ENCODE measurements at places on chromosomes 12 and 14.
A peak's percentile ranks its signal among the peaks of the same experiment; 100 is the strongest.

DNA sequence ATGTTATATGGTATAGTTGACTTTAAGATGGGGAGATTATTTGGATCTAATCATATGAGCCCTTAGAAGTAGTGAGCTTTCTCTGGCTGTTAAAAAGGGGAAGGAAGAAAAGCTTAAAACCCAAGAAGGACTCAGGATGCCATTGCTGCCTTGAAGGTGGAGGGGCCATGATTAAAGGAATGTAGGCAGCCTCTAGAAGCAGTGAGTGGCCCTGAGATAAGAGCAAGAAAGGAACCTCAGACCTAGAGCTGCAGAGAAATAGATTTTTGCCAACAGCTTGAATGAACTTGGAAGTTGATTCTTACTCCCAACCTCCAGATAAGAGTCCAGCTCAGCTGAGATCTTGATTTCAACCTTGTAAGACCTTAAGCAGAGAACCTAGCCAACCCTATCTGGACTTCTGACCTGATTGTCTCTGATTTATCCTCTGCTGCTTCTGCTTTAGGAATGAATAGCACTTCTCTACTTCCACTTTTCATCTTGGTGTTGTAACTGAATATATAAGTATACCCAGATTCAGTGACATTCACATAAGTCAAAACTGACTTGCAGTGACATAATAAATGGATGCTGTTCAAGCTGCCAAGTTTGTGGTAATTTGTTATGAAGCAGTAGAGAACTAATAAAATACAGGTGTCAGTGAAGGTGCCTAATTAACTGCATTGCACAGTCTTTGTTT is 33.5 kb downstream of the RAD51B start:
- DNase-seq, result no peak

DNA sequence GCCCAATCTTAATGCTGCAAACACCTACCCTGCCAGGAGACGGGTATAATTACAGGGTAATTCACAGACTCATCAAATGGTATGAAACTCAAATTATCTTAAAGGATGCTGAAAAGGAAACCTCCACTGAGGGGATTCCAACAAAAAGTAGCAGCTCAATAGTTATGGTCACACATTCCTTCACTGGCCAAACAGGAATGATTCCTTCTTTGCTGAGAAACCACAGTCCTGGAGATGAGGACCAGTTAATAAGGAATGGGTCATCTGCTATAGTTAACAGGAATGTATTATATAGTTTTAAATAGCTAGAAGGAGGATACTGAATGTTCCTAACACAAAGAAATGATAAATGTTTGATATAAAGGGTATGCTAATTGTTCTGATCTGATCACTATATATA is 136.9 kb downstream of the STXBP6 start:
- DNase-seq, result no peak

GRCh38 chr12:47821346-47821706 is 1.6 kb upstream of the HDAC7 start:
- no peak for DNase-seq

- DNase-seq, result no peak
Measured at GRCh38 chr12:57765698-57766463, 997 bp downstream of the CYP27B1 start.

DNA sequence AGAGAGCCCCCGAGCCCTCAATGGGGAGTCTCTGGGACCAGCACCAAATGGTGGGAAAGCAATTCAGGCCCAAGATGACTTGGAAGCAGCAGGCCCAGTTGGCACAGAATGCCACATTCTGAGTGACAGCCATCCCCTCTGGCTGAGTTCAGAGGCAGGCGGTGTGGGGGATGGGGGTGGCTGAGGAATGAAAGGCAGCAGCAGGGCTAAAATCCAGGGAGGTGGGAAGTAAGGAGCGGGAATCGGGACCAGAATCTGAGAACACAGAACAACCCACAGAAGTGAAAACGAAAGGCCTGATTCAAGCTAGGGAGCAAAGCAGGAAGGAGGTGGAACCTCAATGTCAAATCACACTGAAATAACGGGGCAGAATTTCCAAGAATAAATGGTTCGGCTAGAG is 171.2 kb downstream of the CALM1 start:
- DNase-seq, result no peak

DNA sequence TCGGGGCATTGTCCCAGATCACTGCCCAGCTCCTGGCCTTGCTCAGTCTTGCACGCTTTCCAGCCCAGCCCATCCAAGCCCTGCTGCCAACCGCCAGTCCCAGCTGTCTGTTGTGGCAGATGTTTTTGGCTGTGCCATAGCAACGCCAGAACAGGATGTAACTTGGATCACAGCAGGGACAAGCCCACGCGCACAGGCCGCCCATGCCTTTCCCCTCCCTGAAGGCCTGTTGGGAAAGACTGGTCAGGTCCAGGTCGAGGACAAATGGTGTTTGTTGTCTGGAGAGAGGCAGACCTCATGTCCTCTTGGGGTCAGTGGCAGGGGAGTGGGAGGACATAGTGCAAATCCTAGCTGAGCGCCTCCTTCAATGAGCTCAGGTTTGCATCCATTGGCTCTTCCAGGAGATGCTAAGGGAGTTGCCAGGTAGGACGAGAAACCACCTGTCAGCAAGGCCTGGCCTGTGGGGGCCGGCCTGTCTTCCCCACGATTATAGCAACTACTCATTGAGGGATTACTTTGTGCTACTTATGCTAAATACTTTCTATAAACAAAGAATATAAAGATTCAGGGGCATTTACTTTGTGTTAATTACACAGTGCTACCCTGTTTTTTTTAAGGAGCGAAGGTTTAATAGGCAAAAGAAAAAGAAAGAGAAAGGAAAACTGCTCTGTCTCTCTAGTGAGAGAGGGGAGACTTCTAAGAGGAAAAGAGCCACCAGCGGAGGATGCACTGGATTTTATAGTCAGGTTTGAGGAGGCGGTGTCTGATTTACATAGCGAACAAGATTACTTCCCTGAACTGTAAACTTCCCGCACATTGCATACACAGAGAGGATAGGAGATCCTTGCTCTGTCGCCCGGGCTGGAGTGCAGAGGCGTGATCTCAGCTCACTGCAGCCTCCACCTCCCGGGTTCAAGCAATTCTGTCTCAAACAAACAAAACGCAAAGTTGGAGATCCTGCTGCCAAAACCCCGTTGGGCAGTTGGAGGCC is 42.8 kb upstream of the CORO1C start:
- no peak for DNase-seq

DNA sequence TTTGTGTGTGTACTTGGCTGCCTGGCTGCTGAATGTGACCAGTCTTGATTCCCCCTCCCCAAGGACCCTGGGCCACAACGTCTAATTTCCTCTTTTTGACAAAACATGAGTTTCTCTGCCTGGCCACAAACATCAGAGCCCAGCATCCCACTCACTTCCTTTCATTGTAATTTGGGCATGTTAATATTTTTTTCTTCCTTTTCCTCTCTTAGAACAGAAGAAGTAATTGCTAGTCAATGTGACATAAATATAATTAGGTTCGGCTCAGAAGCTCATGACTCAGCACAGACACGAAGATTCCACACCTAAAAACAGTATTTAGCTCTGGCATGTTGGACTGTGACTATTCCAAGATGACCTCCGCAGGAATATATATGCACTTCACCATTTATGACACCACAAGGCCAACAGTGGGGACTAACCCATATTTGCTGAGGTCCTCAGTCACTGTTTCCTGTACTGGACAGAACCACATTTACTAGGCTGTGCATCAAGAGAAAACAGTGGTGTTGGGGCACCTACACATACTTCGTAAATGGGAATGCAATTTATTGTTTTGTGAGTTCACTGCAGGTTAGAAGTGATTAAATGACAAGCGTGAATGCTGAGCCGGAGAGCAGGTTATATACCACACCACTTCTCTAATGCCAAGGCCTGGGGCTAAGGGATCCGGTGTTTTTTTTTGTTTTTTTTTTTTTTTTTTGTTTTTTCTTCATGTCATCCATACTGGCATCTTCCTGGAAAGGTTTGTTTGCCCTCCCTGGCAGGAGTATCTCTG is 4.2 kb downstream of the GSG1 start:
- DNase-seq, result no peak

DNA sequence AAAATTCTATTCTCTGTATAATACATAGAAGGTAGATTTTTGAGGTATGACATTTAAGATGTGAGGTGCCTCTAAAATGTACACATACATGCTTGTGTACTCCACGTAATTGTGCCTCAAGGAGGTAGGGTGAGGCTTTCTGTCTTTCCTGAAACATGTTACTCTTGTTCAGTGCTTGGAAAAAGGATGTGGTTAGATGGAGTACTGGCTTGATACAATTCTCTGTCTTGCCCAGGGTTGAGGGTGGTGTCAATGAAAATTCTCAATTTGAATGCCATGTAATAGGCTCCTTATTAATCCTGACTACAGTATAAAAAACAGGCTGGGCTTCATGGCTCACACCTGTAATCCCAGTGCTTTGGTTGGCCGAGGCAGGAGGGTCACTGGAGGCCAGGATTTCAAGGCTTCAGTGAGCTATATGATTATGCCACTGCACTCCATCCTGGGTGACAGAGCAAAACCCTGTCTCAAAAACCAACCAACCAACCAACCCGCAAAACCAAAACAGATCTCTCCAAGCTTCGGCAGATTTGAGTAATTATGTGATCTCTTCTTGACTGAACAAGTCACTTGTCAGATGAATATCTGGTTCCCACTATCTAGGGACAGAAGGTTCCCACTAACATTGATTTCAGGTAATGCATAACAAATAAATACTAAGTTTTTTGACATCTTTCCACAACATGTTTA is 41.6 kb downstream of the RCOR1 start:
- no peak for DNase-seq

DNA sequence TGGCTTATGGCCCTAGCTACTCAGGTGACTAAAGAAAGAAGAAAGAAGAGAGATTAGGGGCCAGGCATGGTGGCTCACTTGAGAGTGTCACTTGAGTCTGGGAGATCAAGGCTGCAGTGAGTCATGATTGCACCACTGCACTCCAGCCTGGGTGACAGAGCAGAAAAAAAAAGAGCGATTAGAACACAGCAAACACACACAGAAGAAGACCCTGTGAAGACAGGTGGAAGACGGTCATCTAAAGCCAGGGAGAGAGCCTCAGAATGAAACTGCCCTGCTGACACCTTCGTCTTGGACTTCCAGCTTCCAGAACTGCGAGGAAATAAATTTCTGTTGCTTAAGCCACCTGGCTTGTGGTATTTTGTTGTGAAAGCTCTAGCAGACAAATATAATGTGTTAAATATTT is 17.5 kb upstream of the PPP1CC start:
- no peak for DNase-seq

GRCh38 chr12:105315726-105316125 is 14.8 kb upstream of the C12orf75 start:
- no peak for DNase-seq

DNA sequence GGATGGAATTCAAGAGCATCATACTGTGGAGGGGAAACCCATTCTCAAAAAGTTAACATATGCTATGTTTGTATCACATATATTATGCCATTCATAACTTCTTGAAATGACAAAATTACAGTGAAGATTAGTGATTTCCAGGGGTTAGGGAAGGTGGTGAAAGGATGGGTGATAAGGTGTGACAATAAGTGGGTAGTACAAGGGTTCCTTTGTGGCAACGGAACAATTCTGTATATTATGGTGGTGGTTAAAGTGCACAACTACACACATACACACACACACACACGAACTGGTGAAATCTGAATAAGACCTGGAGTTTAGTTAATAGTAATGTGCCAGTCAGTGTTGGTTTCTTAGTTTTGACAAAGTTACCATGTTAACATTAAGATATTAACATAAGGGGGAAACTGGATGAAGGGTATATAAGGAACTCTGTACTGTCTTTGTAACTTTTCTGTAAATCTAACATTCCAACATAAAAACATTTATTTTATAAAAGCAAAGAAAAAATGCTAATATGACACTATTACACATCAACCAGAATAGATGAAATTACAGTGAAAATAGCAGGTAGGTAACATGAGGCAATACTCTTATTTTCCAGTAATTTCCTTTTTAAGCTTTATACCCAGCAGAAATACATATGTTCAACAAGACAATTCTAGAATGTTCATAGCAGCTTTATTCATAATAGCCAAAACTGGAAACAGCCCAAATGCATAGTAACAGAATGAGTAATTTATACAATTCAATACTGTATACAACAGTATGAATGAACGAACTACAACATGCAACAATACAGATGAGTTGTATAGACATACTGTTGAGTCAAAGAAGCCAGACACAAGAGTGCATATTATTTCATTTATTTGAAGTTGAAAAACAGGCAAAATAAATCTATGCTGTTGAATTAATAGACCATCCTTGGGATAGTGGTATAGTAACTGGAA is 44.0 kb upstream of the OR5AU1 start:
- DNase-seq, result no peak

GRCh38 chr14:100106250-100107112 is 41.3 kb downstream of the EVL start:
- DNase-seq, result peak; percentile 73

GRCh38 chr12:132143336-132144071 is 615 bp downstream of the DDX51 start:
- DNase-seq, result no peak

Data from naive thymus-derived CD8-positive, alpha-beta T cell (primary cell).